Right lung (tissue), 10 donors: ENCODE measurements at places on chromosomes 4 and X. TPM values are rescaled to one million over a fixed set of nuclear protein-coding genes. Genes with fewer than 3 reads are reported as not detected.
A peak's percentile ranks its signal among the peaks of the same experiment; 100 is the strongest.

NLGN4X gene
- polyA plus RNA-seq = 2.1 TPM

STARD8 gene
- 14.1 TPM for polyA plus RNA-seq

PRKG2 gene
- 2.4 TPM for polyA plus RNA-seq

MAGIX gene
- 1.5 TPM for polyA plus RNA-seq

AFM gene
- 0.15 TPM for polyA plus RNA-seq

STK32B gene
- 3.0 TPM for polyA plus RNA-seq

MAML3 gene
- polyA plus RNA-seq = 17.9 TPM

GABRQ gene
- polyA plus RNA-seq = 0.67 TPM

HSFX1 gene
- polyA plus RNA-seq = 1.4 TPM

MID1IP1 gene
- polyA plus RNA-seq = 16.7 TPM

DRD5 gene
- not detected for polyA plus RNA-seq

UGT2B17 gene
- not detected for polyA plus RNA-seq

AMBN gene
- polyA plus RNA-seq = not detected

DNA sequence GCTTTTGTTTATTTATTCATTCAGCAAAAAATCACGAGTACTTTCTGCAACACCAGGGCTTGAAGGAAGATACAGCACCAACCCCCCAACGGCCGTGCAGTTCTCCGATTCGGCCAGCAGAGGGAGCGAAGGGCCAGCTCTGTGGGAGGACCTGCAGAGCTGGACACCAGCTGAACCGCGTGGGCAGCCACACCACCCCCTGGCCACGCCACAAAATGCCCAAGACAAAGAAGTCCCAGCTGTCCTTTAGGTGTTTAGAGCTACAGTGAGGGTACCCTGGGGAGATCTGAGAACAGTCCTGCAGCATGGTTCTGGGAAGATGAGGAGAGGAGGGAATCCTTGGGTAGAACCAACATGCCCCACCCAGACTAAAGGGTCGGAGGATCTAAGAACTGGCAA, 83.1 kb downstream of the RELL1 start:
- peak; percentile 71 for DNase-seq

DNA sequence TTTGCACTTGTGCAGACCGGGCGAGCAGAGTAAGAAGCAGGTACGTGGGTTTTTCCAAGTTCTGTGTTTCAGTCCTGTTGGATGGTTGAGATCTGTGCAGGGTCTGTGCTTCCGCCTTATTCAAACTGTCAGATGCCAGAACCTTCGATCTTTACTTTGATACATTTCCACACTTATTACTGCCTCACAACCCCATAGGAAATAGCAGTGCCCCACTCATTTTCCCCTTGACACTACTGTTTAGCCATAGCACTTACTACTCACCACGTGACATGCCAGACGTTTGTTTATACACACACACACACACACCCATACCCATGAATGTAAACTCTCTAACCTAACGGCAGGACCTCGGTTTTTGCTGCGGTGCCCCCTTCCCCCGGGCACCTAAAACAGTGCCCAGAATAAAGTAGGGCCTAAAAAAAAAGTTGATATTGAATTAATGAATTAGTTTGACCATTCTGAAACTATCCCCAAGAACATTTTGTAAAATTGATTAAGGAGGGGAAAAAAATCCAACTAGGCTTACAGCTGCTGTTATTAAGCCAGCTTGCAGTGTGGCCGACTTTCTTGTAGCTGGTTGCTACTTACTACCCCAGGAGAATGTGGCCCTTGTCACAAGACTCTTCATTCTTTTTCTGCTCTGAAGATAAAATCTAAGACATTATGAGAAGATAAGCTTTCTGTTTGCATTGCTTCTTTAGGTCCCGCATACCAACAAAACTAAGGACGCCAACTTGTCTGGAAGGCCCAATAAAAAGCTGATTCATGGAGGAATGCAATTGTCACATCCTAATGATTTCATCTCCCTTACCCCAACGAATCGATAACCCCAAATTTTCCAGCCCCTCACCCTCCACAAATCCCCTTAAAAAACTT, 704 bp upstream of the SEPSECS start:
- DNase-seq = peak; percentile 3

- DNase-seq = no peak
Observed at GRCh38 chr4:79425586-79425985, 17.6 kb upstream of the GK2 start.

GRCh38 chr4:156515295-156515694, 456.3 kb downstream of the PDGFC start:
- no peak for DNase-seq

DNA sequence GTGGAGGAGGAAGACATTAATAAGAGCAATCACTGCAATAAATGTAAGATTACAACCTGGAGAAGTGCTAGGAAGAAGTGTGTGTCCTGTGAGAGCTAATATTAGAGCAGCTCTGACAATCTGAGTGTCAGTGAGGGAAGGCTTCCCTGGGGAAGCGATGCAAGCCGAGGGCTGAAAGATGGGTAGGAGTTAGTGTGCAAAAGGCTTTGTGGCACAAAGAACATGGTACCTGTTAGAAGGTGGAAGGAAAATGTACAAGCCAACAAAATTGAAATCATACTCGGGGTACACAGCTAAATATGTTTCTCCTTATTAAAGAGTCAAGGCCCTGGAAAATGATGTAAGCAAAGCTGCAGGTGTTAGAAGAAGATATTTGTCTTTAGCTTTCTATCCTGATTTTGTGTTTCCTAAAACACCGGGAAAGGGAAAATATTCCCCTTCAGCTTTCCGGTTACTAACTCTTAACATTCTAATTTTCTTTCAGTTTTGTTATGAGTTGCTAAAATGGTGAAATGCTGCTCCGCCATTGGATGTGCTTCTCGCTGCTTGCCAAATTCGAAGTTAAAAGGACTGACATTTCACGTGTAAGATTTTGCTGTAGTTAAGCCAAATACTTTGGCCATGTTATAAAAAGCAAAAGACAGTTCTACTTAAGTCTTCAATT, 808 bp downstream of the THAP6 start:
- DNase-seq = no peak

GRCh38 chr4:177974461-177974860, 532.2 kb upstream of the AGA start:
- no peak for DNase-seq

- no peak for DNase-seq
Observed at GRCh38 chrX:40146262-40147125, 48.7 kb upstream of the BCOR start.

GRCh38 chr4:60794372-60794771, 405.8 kb upstream of the ADGRL3 start:
- no peak for DNase-seq

DNA sequence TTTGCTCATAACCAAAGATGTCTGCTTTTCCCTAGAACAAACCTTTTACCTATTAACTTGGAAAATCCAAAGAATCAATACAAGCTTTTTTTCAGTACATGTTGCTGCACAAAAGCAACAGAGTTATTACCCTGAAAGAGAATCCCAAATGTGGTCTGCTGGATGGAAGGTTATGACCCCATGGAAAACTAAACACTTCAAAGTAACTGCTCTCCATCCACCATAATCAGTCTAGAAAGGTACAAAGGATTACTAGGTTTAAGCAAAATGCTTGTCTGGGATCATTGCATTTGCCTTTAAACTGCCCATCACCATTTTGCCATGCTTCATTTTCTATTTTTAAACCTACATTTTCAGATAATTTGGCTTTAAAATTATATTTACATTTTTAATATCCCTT, 11.7 kb downstream of the MMRN1 start:
- DNase-seq = no peak

DNA sequence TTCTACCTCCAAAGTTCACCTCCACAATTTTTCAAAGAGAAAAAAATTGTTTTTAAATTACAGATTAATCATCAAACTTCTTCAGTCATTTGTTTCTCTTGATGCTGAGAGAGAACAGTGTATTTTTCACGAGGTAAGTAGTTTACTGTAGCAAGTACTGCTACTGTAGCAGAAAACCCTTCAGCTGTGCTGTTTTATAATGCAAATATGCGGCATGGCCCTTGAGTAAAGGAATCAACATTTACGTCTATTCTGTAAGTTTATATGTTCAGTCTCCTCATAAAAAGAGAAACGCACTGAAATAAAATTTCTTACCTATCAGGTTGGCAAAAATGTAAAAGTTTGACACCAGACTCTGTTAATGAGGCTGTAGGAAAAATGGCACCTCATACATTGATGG, 399.0 kb downstream of the NKX6-1 start:
- no peak for DNase-seq

DNA sequence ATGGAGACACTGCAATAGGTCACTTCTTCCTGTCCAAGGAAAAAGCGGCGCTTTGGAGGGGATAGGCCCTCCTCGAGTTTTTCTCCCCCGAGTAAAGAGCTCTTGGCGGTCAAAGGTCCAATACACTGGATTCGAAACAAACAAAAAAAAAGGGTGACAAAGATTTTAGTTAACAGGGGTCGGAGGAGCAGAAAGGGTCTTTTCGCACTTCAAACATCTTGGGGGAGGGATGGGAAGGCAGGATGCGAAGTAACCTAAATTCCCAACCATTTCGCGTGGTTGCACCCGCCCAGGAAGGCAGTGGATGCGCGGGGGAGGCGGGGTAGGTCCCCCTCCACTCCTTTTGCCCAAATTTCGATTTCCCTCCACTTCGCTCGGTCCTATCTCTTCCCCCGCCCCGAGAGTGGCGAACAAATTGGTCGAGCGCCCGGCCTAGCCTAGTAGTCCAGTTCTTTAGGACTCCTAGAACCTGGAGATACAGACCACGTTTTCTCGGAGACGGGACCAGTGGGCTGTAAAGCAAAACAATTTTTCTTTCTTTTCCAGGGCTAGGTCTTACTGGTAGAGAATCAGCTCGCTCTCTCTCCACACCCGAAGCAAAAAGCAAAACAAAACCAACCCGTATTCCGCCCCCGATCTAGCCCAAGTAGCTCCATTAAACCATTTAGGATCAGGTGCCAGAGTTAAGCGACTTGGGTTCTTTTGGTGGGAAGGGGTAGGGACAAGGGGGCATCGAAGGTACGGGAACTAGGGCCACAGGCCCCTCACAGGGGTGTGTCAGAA, 2.0 kb upstream of the STAG2 start:
- DNase-seq = peak; percentile 48

- no peak for DNase-seq
Observed at GRCh38 chrX:43702079-43702524, 46.0 kb downstream of the MAOA start.

DNA sequence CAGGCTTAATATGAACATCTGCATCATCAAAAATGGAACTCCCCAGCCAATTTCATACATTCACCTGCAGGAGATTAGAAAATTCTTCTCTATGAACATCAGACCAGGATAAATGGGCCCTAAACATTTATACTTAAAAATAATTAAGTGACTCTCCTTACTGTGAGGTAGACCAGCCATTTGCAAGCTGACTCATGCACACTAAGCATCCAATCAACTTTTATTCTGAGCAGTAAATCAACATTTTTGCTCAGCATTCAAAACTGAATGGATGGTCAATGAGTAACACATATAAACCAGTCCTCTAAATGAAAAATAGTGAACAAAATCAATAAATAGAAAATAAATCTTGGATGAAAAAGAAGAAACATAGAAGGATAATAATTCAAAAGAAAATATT, 19.9 kb upstream of the PCDH10 start:
- DNase-seq = no peak

DNA sequence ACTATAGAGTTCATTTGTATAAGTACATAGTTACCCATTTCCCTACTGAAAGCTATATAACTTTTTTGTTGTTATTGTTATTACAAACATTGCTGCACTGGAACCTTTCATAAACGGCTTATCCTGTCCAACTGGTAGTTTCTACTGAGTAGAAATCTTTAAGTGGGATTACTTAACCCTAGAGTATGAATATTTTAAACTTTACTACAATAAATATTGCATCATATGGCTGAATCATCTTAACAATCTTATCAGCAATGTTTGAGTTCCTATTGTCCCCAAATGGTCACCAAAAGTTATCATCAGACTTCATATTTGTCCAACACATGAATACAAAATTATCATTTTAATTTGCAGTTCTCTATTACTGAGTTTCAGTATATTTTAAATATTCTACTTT, 40.5 kb downstream of the LCORL start:
- DNase-seq = no peak

- no peak for DNase-seq
Observed at GRCh38 chr4:68256284-68256683, 10.8 kb upstream of the TMPRSS11B start.

GRCh38 chr4:71784569-71785197, 804 bp upstream of the GC start:
- no peak for DNase-seq

- no peak for DNase-seq
Observed at GRCh38 chr4:151114986-151115385, 15.6 kb downstream of the RPS3A start.

DNA sequence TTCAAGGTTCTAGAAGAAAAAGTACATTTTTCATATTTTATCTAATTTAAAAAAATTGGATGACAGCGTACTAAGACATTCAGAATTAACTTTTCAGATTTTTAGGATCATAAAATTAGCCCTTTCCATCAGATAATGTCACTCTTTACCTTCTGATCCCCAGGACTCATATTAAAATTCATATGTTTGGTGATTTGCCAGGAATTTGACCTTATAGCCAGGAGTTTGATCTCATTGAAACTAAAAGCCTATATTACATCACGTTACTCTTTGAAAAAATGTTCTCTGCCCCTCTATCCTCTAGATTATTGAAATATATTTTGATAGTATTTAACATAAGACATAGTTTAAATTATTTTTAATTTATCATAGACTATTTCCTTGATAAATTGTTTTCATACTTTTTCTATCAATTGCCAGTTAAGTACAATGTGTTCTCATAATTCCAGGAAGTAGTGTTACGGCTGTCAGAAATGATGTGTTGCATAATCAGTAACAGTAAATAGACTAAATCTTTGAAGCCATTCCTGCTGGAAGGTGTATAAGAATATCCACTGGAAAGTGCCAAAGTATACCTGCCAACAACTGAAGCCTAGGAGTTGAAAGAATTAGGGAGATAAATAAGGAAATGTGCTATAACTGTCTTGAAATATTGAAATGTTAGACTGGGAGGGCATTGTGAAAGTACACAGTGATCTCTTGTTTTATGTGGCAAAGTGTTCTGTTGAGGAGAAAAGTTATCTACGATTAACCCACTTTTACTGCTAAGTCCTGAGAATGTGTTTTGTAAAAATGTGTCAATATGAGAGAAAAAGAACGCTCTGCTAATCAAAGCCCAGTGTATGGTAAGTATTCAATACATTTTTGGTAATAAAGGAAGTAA, 32.9 kb upstream of the PDGFC start:
- no peak for DNase-seq

- no peak for DNase-seq
Observed at GRCh38 chr4:18684932-18685331, 663.4 kb upstream of the LCORL start.

- peak; percentile 14 for DNase-seq
Observed at GRCh38 chrX:73850124-73851013, 287.4 kb downstream of the CHIC1 start.

- no peak for DNase-seq
Observed at GRCh38 chrX:129626026-129626425, 28.7 kb downstream of the APLN start.
